ENCODE measurements at places on chromosomes 2 and 18.
A peak's percentile ranks its signal among the peaks of the same experiment; 100 is the strongest.

DNA sequence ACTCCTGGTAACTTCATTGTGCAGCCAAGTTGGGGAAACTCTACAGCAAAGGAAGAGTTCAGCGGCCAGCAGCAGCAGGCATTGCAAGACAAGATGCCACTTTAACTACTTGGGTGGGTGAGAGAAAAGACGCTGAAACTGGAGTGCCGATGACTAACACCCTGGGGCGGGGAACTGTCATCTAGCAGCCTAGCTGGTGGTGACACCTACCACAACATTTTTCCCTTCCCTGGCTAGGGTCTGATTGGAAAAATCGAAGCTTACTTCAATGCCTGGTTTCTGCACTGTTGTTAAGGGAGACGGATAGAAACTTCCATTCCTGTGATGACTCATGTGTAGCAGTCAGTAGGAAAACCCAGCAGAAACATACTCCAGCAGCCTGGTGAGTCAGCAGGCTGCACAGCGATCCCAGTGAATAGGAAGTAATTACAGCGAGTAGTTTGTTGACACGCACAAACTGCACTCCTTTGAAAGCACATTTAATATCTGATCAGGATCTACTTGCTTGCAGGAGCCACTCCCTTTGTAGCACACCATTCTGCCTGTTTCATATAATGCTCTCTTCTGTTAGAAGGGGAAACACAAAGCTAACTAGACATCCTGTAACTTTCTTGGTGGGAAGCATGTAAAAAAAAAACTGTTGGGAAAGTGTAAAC lies 62.1 kb upstream of the MAPRE2 start:
- DNase-seq, result peak; percentile 87

DNA sequence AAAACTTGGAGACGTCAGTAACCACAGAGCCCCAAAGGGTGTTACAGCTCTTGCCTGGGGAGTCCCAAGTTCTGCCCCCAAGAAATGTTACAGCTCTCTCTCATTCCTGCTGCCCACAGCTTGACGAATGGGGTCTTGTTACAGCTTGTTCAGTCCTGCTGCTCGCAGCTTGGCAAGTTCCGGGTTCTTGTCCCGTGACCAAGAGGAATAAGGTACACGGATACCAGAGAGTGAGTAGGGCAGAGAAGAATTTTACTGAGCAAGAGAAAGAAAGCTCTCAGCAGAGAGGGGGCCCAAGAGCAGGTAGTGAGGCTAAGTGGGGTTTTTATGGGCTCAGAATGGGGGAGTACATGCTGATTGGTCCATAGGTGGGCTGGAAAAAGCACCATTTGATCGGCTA lies 27.2 kb downstream of the SLC39A6 start:
- no peak for DNase-seq

- DNase-seq, result no peak
Observed at GRCh38 chr2:12720754-12721378, 4.1 kb downstream of the TRIB2 start.

GRCh38 chr2:49621016-49621415 lies 466.7 kb upstream of the FSHR start:
- no peak for DNase-seq

GRCh38 chr2:96679848-96680247 lies 37.3 kb downstream of the FER1L5 start:
- no peak for DNase-seq

GRCh38 chr2:240946046-240946445 lies 39.9 kb downstream of the CROCC2 start:
- DNase-seq, result no peak

GRCh38 chr2:85273738-85274731 lies 53.8 kb downstream of the TGOLN2 start:
- no peak for DNase-seq

DNA sequence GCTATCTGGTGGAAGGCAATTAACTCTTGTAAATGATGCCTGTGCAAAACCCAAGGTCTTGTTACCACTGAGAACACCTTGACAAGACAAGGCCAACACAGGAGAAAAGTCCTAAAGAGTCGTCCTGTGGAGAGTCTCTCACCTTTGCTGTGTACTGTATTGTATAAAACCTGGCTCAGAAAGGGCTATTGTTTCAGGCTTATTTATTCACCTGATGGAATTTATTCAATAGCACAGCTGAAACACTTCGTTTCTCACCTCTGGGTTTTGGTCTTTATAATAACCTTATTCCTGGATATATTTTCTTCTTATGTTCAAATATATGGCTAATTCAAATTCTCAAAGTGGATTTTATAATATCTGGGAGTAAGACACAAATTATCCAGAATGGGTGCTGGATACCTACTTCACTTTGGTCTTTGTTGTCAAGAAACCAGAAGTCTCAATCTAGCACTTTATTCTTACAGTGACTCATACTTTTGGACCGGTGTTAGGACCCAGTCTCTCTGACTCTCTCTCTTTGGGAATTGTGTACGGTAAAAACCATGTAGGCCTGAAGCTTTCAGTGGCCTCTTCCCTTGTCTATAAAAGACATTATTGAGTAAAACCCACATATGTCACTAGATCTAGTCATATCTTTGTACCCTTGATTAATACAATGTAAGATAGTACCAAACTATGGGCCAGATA lies 16.1 kb upstream of the STAT4 start:
- no peak for DNase-seq

GRCh38 chr2:29393676-29394075 lies 278.5 kb downstream of the CLIP4 start:
- DNase-seq, result no peak

GRCh38 chr2:188079196-188079595 lies 212.5 kb upstream of the GULP1 start:
- no peak for DNase-seq

DNA sequence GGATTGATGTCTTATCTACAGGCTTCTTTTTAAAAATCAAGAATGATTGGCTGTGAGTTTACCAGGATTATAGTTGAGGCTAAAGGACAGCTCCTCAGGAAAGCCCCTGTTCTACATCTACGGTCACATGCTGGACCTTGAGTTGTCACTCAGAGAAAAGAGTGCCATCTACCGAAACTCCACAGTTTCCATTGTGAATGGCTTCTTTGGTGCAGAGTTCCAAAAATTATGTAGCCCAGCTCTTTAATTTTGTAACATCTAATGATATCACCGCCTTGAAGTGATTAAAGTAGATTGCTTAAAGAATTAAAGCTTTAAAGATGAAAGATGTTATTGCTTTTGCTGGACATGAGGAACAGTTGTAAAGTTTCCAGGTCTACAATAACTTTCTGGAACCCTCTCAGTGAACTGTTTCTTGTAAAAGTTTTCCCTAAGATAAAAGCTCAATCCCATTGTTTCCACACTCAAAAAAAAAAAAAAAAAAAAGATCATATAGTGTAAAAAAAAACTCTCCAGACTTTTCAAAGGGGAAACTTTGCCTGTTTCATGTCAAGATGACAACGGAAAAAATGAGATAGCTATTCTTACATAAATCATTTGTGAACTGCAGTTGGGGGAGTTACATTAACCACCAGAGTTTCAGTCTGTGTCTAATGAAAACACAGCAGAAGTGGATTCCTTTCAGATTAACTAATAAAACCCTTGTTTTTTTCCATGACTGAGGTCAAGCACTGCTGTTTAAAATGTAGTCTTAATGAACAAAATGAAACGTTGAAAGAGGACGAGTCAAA lies 4.3 kb downstream of the COL3A1 start:
- DNase-seq, result no peak

GRCh38 chr2:134231965-134232340 lies 21.9 kb upstream of the MGAT5 start:
- no peak for DNase-seq

DNA sequence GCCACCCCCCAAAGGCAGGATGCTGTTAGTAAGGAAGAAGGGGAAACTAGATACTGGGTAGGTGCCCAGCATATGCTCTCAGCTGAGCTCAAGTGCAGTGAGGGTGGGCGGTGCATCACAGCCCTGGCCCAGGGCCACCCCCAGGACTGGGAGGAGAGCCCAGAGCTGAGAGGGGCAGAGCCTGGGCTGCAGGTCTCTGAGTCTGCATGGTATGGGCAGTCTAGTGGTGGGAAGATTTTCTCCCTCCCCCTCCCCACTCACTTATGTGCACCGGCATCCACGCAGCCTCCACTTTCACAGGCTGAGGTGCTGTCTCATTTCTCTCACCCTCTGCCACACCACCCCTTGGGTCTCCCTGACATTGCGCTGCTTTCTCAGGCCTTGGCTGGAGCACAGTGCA lies 48.5 kb upstream of the CAB39 start:
- no peak for DNase-seq

- DNase-seq, result peak; percentile 60
Observed at GRCh38 chr2:240819126-240819857, 727 bp downstream of the KIF1A start.

DNA sequence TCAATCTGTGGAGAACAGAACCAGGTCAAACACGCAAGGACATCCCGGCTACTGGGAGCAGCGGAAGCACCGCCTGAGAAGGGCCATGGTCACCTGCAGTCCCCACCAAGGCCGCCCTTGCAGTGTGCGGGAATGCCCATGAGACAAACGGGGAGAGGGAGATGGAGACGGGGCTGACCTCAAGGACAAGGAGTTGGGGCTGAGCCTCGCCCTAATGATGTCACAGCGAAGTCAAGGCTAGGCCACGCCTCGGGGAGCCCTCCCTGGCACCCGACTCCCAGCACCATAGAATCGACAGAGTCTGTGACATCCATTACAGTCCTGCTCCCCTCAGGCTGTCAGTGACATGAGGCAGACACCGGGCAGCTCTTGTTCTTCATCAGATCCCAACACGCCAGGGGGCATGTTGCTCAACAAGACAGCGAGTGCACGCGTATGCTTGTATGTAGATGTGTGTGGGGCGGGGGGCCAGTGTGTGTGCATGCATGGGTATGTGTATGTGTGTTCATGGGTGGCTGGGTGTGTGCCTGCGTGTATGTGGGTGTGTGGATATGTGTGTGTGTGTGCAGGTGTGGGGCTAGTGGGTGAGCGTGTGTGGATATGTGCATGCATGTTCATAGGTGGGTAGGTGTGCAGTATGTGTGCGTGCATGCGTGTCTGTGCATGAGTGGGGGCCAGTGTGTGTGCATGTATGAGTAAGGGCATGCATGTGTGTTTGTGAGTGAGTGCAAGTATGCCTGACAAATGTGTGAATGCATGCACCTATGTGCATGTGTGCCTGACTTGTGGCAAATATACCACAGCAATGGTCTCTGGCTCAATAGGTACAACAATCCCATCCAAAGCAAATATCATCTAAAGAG lies 57.0 kb downstream of the ANKMY1 start:
- DNase-seq, result no peak

- DNase-seq, result no peak
Observed at GRCh38 chr2:125364192-125364983, 1291.6 kb upstream of the GYPC start.

DNA sequence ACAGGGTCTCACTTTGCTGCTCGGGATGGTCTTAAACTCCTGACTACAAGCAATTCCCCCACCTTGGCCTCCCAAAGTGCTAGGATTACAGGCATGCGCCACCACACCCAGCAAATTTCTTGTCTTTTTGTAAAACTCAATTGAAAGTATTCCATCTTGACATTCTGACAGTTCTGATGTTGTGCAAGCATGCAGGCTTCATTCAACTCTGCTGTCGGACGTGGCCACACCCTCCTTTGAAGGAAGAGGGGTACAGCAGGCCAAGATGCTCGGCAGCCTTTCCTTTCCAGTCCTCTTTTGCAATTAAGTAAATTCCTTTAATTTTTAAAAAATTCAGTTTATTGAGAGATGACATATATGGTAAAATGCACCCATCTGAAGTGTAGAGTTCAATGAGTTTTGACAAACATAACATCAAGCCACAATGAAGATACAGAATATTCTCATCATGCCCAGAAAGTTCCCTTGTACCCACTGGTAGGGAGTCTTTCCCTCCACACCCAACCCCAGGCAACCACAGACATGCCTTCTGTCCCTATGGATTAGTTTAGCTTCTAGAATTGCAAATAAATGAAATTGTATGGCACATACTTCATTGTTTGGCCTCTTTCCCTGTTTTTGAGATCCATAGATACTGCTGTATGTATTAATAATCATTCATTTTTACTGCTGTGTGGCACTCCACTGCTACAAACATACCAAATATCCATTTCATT lies 33.1 kb downstream of the TUBB6 start:
- DNase-seq, result no peak

- no peak for DNase-seq
Observed at GRCh38 chr18:14925281-14925709, 177.3 kb downstream of the ANKRD30B start.

- DNase-seq, result no peak
Observed at GRCh38 chr2:8433390-8433789, 248.5 kb upstream of the ID2 start.

DNA sequence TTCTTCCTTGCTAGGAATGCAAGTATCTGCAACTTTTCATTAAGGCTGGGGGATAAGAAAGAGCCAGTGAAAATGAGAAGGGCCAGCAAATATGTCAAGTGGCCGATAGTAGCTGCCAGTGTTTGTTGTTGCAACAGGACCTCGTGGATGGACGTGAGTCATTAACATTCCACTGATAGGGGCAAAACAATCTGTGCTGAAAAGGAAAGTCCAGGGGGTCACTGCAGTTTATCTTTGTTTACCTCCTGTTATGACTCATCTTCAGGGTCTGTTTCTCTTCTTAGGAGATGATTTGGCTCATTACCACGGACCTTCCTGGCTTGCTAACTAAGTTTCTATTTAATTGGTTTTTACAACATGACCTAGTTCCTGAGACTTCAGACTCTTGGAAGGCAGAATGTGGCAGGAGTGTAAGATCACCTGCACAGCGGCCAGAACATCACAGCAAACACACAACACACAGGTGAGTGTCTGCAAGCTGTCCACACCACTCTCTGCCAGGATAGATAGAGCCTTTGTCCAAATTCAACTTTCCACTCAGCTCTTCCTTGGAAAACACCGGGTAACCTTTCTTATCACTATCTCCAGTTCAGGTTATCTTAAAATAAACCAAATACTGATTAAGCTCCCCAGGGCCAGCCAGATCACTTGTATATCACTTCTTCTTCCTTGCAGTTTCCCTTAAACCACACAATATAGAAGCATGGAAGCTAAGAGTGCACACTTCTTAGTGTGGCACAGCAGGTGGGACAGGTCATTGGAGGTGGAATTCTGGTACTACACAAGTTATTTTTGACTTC lies 157.5 kb upstream of the LMAN1 start:
- no peak for DNase-seq

DNA sequence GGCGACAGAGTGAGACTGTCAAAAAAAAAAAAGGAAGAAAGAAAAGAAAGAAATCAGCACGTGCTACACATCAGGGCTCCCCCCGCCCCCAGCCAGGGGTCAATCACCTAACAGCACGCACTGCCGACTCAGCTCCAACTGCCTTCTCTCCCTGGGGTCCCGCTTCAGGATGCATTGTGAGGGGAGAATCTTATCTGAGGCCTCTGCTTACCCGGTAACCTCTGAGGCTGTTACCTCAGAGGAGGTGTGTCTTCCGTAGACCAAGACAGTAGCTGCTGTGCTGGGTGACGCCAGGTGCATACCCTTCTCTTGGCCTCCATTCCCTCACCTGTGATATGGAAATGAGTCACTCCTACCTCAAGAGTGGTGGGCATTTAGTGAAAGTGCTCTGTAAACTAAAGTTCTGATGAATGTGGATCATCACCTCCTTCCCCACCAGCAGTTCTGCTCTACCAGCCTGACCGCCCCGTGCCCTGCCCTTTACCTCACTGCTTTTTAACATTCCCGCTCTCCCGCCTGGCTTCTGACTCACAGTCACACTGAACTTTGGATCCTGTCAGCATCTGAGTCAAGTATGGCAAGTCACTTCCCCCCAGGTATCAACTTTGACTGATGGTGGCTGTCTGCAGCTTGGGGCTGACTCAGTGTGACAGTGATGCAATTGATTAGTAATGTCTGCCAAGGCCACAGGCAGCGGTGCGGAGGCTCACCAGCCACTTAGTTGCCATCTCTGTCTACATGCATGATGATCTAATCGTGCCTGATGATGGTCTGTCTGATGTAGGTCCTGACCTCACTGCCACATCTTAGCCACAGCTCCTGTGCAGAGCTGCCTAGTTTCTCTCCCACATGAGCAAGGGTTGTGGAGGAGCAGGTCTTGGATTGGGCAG lies 20.1 kb downstream of the ARID5A start:
- DNase-seq, result no peak
